A172 (cell line): ENCODE measurements at places on chromosomes 2 and 18.

DNA sequence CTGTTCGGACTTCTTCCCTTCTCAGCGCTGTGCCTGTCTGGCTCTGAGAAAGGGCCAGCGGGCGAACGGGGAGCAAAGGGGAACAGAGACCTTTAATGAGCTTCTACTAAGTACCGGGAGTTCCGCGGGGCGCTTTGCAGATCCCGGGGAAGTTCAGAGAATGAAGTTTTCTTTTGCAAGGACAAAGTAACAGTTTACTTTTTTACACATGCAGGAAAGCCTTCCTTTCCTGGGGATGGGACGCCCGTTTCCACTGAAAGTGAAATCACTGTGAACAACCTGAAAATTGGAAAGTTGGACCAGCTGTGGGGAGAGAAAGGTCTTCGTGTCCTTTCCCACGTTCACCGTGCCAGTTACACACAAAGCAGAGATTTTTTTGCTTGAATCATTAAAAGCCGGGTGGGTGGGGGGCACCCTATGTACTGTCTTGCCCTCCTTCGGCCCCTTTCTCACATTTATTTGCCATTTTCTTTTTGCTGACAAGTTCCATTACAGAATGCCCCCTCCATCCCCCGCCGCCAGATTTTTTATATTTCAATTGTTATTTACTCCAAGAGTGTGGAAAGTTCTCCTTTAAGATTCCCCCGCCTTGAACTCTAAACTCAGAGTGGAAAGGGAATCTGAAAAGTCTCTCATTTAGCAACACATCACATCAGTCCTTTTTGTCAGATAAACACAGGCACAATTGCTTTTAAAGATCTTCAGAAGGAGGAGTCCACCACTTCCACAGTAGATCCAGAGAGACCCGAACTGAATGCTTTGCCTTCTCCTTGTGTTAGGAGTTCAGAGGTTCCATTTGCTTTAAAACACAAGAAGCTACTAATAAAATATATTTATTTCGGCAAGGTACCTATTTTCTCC is 1.1 kb upstream of the FN1 start:
- DNase-seq: no peak

GRCh38 chr2:64524604-64525316 is 632 bp downstream of the AFTPH start:
- DNase-seq: peak; percentile 5

GRCh38 chr2:172252154-172252553 is 149.5 kb upstream of the DLX2 start:
- peak; percentile 19 for DNase-seq

DNA sequence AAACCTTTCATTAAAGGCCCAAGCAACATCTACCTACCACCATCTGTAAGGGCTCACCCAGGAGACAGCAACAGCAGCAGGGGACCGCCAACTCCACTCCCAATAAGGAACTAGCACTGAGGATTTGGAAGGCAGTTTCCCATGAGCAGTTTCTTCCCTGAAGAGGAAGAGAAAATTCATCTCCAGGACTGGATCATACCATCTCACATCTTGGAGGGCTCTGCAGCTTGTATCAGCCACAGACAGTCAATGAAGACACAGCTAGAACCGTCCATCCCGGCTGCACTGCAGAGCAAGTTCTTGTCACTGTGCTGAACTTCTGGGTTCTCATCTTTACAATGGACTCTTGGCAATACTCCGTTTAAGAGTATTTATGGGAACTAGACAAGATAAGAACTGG is 2.8 kb upstream of the GYPC start:
- DNase-seq: no peak

GRCh38 chr2:37786854-37787253 is 115.4 kb upstream of the CDC42EP3 start:
- DNase-seq: no peak

DNA sequence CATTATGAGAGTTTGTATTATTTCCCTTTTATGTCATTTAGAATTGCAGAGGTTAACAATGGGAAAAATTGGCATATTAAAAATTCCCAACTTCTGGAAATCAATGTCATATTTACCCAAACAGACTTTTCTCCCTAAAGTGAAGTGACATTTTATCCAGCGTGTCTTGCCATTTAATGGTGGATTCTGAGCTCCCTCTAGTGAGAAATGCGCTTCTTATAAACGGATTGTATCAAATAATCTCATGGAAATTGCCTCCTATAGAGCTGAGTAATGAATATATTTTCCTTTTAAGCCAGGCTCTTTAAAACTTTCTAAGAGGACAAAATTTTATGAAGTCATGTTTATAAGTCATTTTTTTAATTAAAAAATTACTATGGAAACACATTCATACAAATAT is 5.7 kb upstream of the GCFC2 start:
- DNase-seq: no peak

DNA sequence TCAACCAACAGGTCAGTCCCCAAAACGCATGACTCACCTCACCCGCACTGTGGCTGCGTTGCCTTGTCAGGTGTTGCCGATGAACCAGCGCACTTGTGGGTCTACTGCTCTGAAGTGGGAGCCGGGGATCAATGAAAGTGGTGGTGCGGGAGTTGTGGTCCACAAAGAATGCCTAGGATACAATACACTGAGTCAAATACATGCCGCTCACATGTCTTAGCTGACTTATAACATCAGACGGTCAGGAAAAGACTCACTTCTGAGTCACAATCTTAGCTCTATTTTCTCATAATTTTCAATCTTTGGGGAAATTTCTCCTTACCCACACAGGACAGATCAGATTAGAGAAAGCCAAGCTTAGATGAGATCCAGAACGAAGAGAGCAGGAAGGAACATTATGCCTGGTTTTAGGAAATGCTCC is 107.1 kb upstream of the STK17B start:
- peak; percentile 60 for DNase-seq

DNA sequence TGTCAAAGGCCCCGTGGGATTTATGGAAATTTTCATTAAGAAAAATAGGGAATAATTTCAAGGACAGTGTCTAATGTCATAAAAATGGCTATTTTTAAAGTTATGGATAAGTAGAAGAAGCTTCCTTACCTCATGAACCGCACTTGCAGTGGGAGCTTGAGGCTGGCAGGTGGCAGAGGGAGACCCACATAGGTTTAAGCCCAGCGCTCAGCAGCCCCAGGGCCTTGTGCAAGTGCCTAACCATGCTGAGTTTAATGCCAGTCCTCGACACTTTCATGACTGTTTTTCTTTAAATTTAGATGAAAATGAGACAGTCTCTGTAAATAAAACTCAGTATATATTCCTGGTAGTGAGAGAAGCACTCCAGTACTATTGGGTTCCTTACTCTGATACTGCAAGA is 285.6 kb downstream of the CNTNAP5 start:
- DNase-seq: no peak
